ENCODE measurements at places on chromosomes 12 and 14. TPM values are rescaled to one million over a fixed set of nuclear protein-coding genes. Genes with fewer than 3 reads are reported as not detected.

- no peak for DNase-seq
- no peak overlapping the region for H3K27ac ChIP-seq
- no peak overlapping the region for H3K4me3 ChIP-seq
- no peaks in the 10 kb centered on the region for H3K36me3 ChIP-seq
Observed at GRCh38 chr12:92049403-92049802, 96.2 kb downstream of the BTG1 start.

DNA sequence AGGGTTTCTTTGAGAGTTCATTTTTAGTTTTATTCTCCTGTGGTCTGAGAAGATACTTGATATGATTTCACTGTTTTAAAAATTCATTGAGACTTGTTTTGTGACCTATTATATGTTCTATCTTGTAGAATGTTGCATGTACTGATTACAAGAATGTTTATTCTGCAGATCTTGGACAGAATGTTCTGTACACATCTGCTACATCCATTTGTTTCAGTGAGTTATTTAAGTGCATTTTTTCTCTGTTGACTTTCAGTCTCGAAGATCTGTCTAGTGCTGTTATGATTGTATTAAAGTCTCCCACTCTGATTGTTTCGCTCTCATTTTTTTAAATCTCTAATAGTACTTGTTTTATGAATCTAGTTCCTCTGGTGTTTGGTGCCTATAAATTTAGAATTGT is 1319.8 kb downstream of the TMEM121 start:
- DNase-seq, result no peak
- no peaks in the 10 kb centered on the region for H3K27me3 ChIP-seq
- peaks cover 33% of the 10 kb centered on the region for H3K4me1 ChIP-seq

- peaks cover 39% of the 10 kb centered on the region for H3K4me1 ChIP-seq
- peak; percentile 65 for DNase-seq
- peak overlapping the region; percentile 97 for H3K27ac ChIP-seq
- peak overlapping the region; percentile 89 for H3K4me3 ChIP-seq
Observed at GRCh38 chr12:55830601-55831446, 1.4 kb upstream of the DNAJC14 start.

DNA sequence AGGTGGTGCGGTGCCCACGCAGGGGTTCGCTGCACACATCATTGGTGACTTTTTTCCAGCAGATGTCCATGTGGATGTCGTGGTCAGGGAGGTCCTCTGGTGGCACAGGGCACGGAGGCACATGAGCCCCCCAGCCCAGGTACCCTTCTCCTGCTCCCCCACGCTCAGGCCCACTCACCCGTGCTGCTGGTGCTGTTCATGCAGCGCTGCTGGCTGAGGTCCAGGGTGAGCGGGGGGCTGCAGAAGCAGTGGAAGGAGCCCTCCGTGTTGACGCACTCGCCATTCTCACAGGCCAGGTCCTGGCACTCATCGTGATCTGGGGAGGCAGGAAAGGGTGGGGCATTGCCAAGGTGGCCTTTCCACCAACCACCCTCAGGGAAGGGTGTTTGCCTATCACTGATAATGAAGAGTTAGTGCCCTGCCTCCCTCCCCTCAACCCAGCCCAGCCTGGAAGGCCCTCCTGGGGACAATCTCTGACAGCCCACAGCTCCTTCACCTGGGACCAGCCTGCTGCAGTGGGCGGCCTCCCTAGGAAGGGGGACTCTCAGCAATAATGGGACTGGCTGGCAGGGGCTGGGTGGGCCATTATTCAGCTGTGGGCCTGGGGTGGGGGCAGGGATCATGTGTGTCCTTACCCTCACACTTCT is 9.8 kb downstream of the ISCA2 start:
- no peaks in the 10 kb centered on the region for H3K27me3 ChIP-seq
- H3K4me1 ChIP-seq, result no peaks in the 10 kb centered on the region
- no peak overlapping the region for H3K27ac ChIP-seq

DNA sequence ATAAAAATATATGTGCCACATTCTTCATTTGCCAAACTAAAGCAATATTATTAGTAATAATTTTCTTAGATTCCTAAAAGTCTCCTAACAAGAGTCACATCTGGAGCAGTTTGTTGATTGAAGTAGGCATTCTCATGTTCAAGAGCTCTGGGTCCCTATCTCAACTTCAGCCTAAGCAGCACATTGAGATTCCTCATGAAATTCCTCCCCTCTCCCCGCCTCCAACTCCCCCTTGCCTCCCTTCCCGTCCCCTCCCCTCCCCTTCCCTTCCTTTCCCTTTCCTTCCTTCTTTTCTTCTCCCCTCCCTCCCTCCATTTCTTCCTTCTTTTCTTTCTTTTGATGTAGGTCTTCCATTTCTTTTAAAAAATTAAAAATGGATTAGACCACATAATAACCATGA is 48.7 kb upstream of the NAV3 start:
- H3K4me3 ChIP-seq, result no peak overlapping the region
- H3K36me3 ChIP-seq, result no peaks in the 10 kb centered on the region
- no peak for DNase-seq
- H3K27ac ChIP-seq, result no peak overlapping the region
- no peaks in the 10 kb centered on the region for H3K27me3 ChIP-seq

- no peaks in the 10 kb centered on the region for H3K4me1 ChIP-seq
- no peaks in the 10 kb centered on the region for H3K36me3 ChIP-seq
- no peak overlapping the region for H3K4me3 ChIP-seq
- no peak overlapping the region for H3K27ac ChIP-seq
Observed at GRCh38 chr12:27396216-27396815, 50.2 kb upstream of the SMCO2 start.

DNA sequence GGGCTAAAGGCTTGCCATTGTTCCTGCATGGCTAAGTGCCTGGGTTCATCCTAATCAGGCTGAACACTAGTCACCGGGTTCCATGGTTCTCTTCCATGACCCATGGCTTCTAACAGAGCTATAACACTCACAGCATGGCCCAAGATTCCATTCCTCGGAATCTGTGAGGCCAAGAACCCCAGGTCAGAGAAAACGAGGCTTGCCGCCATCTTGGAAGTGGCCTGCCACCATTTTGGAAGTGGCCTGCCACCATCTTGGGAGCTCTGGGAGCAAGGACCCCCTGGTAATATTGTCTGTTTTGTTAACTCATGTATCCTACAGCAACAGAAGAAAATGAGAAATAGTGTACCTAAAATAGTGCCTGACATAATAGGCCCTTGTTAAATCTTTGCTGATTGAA is 92.7 kb downstream of the ADAMTS20 start:
- no peaks in the 10 kb centered on the region for H3K27me3 ChIP-seq
- DNase-seq, result no peak
- H3K4me1 ChIP-seq, result no peaks in the 10 kb centered on the region
- no peak overlapping the region for H3K4me3 ChIP-seq
- no peaks in the 10 kb centered on the region for H3K36me3 ChIP-seq

DNA sequence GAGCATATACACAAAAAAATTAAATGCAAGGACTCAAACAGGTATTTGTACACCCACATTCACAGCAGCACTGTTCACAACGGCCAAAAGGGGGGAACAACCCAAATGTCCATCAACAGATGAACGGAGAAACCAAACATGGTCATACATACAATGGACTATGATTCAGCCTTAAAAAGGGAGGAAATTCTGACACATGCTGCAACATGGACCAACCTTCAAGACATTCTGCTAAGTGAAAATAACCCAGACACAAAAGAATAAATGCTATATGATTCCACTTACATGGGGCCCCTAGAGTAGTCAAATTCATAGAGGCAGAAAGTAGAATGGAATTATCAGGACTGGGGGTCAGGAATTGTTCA is 29.5 kb downstream of the ACTN1 start:
- H3K4me3 ChIP-seq, result no peak overlapping the region
- no peaks in the 10 kb centered on the region for H3K36me3 ChIP-seq
- H3K27me3 ChIP-seq, result no peaks in the 10 kb centered on the region
- peak overlapping the region; percentile 82 for H3K27ac ChIP-seq

DNA sequence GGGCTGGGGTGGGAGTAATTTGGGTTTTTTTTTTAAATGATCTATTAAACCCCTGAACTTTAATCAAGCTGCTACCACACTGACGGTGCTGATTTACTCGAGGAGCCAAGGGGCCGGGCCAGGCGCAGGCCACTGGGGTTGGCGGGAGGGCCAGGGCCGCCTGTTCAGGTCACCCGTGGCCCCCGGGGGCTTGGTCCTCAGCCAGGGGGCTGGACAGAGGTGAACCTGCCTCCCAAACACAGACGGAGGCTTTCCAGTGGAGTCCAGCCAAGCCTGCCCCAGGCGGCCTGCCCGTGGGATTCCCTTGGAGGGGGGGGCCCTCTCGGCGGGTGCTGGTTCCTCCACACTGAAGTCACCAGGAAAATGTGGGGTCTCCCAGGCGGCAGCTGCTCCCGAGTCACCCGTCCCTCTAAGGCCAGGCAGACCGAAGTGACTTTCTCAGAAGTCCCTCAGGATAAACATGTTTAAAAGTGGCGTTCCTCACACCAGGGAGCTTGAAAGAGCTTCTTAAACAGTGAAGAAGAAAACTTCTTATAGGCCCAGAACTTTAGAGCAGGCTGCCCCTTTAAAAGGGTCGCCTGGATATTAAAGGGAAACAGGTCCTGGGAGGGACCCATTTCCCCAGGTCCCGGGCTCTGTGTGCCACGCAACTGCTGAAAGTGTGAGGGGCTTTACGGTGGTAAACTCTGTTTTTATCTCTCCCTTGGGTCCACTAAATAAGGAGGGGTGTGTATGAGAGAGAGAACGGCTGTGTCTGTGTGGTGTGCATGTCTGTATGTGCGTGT is 167.2 kb upstream of the GSC start:
- DNase-seq, result peak; percentile 86
- H3K27me3 ChIP-seq, result no peaks in the 10 kb centered on the region
- peak overlapping the region; percentile 11 for H3K27ac ChIP-seq
- no peak overlapping the region for H3K4me3 ChIP-seq
- H3K36me3 ChIP-seq, result no peaks in the 10 kb centered on the region

DNA sequence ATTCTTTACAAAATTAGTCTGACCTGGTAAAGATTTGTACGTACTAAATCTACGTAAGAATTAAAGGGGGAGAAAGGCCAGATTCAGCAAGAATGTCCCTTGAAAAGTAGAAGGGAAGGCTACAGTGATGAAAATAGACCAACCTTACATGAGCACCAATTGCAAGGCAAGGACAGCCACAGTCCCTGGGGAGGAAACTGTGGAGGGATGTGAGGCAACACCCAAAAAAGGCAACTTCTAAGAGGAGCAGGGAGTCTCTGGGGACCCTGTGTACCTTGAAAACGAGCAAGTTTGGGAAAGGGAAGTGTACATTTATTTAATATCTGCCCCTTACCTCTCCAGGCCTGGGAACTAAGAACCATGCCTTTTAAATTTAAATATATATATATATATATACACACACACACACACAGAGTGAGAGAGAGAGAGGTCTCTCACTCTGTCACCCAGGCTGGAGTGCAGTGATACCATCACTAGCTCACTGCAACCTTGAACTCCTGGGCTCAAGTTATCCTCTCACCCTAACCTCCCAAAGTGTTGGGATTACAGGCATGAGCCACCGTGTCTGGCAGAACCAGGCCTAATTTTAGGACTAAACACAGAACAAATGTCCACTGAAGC is 56.4 kb downstream of the TMCC3 start:
- H3K36me3 ChIP-seq, result no peaks in the 10 kb centered on the region
- DNase-seq, result no peak
- no peak overlapping the region for H3K4me3 ChIP-seq
- H3K4me1 ChIP-seq, result no peaks in the 10 kb centered on the region
- no peaks in the 10 kb centered on the region for H3K27me3 ChIP-seq

DNA sequence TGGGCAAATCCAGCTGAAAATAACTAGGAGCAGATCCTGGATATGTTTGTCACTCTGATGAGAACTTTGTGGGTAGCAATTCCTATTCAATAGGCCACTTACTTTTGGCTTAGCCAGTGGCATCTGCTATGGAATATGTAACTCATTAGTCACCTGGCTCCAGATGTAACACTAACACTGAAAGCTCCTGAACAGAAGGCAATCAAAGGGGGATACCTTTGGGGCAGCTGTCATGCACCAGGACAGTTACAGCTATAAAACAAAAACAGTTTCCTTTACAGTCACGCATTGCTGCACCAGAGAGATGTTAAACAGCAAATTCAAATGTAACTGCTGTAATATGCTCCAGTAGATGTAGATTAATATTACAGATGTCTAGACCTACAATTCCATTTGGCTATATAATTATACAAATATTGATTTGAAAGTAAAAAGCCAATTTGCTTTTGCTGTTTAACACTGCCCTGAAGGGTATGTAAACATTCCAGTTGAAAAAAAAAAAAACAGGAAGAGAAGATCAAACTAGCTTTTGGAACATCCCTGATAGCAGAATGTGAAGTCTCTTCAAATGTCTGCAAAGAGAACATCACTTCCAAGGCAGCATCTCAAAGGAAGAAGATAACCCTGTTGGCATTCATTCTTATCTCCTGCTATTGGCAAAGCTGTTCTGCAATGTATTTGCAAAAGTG is 18.4 kb downstream of the RACGAP1 start:
- H3K27ac ChIP-seq, result no peak overlapping the region
- H3K36me3 ChIP-seq, result no peaks in the 10 kb centered on the region
- no peak for DNase-seq

GRCh38 chr14:22303589-22304195 is 285.3 kb downstream of the DAD1 start:
- H3K4me1 ChIP-seq, result no peaks in the 10 kb centered on the region
- no peak overlapping the region for H3K4me3 ChIP-seq
- no peaks in the 10 kb centered on the region for H3K27me3 ChIP-seq
- DNase-seq, result no peak

- no peak overlapping the region for H3K4me3 ChIP-seq
- H3K4me1 ChIP-seq, result peaks cover 7% of the 10 kb centered on the region
- no peaks in the 10 kb centered on the region for H3K36me3 ChIP-seq
- no peak for DNase-seq
- H3K27ac ChIP-seq, result peak overlapping the region; percentile 13
Observed at GRCh38 chr12:19846574-19846973, 407.3 kb downstream of the AEBP2 start.

PLEKHG3 gene
- 37.4 TPM for total RNA-seq

NXPH4 gene
- total RNA-seq, result not detected

DIO3 gene
- 0.94 TPM for total RNA-seq

VDR gene
- total RNA-seq, result 26.3 TPM

GPR137C gene
- 0.43 TPM for total RNA-seq

CPNE8 gene
- 38.8 TPM for total RNA-seq

RPL10L gene
- not detected for total RNA-seq

BDKRB2 gene
- 2.9 TPM for total RNA-seq

CABP1 gene
- not detected for total RNA-seq
